ENCODE measurements at places on chromosomes 7 and 10.
A peak's percentile ranks its signal among the peaks of the same experiment; 100 is the strongest.

DNA sequence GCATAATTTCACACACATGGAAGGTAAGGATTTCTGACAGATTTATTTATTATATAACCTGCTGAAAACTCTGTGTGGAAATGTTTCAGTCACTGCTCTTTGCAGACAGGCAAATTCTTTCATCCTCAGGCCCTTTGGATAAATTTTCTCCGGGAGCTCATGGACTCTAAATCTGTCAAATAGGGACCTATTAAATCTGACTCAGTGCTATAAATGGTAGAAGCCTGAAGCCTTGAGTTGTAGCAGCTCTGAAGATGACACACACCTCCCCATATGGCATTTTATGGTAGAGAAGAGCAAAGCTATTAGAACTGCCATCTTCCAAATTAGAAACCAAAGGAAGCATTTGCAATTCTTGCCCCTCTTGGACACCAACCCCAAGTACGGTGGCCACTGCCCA, 808.7 kb downstream of the XPNPEP1 start:
- no peak for DNase-seq

DNA sequence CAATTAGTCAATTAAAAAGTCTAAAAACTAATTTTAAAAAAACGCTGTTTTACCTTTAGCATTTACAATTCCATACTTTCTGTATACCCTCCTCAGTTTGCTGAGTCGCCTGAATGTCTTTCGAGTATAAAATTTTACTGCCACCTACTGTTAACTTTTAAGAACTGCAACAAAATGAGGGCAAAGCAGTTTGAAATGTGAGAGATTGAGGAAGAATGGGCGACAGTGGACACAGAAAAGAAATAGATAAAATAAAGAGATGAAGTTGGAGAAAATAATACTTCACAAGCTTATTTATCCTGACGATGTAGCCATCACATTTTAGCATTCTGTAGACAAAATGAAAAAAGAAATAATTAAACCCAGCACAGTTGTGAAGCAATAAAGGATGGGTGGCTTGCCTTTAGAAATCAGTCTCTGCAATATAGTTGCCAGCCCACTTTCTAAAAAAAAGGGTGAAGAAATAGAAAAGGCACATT, 110.8 kb upstream of the PTN start:
- peak; percentile 38 for DNase-seq

DNA sequence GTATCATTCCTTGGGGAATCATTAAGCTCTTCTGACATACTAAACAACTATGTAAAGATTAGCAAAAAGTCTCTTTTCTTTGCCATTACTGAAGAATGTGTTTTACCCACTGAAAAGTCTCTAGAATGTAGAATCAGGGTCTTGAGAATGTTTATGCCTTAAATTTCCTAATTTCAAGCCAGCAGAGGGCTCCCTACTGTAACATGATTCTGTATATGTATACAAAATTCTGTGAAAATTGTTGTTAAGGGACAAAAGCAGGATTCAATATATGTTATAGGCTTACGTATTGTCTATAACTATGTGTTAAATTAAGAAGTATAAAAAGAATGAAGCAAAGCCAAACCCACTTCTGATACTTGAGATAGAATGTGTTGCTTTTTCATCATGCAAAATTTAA, 296.9 kb upstream of the DGKB start:
- DNase-seq = peak; percentile 2

GRCh38 chr7:1810521-1810920, 140.4 kb downstream of the ELFN1 start:
- no peak for DNase-seq

- DNase-seq = no peak
Observed at GRCh38 chr10:117500456-117500855, 42.1 kb upstream of the EMX2 start.

- DNase-seq = no peak
Observed at GRCh38 chr7:44212581-44213184, 11.9 kb downstream of the YKT6 start.

DNA sequence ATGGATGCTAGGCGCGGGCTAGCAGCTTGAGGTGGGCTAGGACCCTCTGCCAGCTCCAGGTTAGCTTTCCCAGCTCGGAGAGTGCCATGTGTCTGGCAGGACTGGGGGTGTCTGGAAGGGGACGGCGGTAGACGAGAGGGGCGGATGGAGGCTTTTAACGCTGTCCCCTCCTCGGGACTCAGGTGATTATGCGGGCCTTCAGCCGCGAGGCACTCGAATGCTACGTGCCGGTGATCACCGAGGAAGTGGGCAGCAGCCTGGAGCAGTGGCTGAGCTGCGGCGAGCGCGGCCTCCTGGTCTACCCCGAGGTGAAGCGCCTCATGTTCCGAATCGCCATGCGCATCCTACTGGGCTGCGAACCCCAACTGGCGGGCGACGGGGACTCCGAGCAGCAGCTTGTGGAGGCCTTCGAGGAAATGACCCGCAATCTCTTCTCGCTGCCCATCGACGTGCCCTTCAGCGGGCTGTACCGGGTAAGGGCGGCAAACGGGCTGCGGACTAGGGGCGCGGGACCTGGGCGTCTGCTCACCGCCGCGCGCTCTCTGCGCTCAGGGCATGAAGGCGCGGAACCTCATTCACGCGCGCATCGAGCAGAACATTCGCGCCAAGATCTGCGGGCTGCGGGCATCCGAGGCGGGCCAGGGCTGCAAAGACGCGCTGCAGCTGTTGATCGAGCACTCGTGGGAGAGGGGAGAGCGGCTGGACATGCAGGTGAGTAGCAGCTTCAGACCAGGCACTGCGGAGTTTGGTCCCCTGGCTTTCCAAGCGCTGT, 1.1 kb downstream of the CYP26A1 start:
- DNase-seq = no peak

DNA sequence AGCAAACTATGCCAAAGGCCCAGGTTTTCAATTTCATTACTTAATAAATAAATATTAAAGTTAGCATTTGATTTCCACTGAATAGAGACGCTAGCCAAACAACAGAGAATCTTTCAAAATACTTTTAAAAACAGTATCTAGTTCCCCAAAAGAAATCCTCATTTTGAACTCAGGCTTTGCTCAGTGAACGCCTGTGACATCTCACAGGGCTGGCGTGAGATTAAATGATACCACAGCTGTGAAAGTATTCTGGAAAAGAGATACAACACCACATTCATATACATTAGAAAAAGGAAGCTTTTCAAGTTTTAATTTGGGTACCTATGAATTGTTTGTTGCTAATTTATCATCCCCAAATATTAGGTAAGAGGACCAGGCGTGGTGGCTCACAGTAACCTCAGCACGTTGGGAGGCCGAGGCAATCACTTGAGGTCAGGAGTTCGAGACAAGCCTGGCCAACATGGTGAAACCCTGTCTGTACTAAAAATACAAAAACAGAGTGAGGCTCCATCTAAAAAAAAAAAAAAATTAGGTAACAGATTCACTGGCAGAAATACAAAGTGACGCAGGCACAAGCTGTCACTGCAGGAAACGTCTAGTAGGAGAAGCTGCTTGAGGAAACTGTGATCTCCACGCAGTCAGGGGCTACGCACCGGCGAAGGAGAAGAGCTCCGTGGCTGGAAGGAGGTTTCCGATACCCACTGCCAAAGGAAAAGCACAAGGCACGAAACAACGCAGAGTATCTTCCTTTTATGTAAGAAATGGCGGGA, 50.0 kb downstream of the AMZ1 start:
- no peak for DNase-seq

- DNase-seq = no peak
Observed at GRCh38 chr10:104910712-104911111, 269.6 kb downstream of the SORCS3 start.

DNA sequence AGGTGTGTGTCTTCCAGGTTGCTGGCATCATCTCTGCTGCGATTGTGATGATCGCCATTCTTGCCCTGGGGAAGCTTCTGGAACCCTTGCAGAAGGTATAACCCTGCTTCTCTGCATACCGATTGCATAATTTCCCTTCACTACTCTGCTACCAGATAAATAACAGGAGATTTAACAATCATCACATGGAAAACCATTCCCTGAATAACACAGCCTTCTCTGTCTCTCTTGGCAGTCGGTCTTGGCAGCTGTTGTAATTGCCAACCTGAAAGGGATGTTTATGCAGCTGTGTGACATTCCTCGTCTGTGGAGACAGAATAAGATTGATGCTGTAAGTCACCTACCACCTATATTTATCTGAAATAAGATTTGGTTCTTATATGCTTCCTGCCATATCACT, 33.8 kb downstream of the SLC26A4 start:
- no peak for DNase-seq

- DNase-seq = no peak
Observed at GRCh38 chr10:125159486-125159931, 854 bp downstream of the CTBP2 start.

GRCh38 chr7:17121671-17122070, 176.8 kb upstream of the AHR start:
- DNase-seq = no peak

GRCh38 chr7:40230101-40230500, 95.3 kb downstream of the SUGCT start:
- no peak for DNase-seq

GRCh38 chr7:26553582-26553981, 261.9 kb downstream of the SNX10 start:
- no peak for DNase-seq

- peak; percentile 38 for DNase-seq
Observed at GRCh38 chr7:95526128-95526738, 40.5 kb downstream of the ASB4 start.

GRCh38 chr10:78552261-78552811, 516.4 kb upstream of the ZMIZ1 start:
- DNase-seq = no peak

- DNase-seq = no peak
Observed at GRCh38 chr7:91355695-91356435, 91.6 kb downstream of the FZD1 start.

DNA sequence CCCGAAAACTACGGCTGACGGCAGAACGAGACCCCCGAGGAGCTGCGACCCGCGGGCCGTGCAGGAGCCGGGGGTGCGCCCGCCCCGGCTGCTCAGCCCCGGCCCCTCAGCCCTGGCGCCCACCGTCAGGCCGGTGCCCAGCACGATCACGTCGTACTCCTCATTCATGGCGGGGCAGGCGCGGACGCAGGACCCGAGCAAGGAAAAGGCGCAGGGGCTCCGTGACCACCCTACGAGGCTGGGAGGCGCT, 218 bp downstream of the GDI2 start:
- DNase-seq = no peak

DNA sequence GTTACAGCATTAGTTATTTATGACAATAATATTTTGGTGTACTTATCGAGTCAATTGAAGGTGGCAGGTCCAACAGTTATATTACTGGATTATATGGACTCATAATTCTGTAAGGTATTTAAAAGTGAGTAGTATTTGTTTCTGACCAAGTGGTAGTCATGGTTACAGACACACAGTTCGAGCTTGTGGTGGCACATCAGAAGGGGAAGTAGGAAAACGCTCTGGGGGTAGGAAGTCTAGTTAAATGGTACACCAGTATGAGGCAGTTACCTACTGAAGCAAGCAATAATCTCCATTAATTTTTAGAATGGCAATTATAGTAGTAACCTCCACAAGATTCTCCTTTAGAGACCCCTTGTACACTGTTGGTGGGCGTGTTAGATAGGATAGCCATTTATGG, 541.2 kb downstream of the ETV1 start:
- DNase-seq = peak; percentile 3

GRCh38 chr10:88896994-88897853, 17.2 kb downstream of the STAMBPL1 start:
- DNase-seq = no peak

- peak; percentile 88 for DNase-seq
Observed at GRCh38 chr10:119315128-119316001, 108.0 kb downstream of the GRK5 start.

DNA sequence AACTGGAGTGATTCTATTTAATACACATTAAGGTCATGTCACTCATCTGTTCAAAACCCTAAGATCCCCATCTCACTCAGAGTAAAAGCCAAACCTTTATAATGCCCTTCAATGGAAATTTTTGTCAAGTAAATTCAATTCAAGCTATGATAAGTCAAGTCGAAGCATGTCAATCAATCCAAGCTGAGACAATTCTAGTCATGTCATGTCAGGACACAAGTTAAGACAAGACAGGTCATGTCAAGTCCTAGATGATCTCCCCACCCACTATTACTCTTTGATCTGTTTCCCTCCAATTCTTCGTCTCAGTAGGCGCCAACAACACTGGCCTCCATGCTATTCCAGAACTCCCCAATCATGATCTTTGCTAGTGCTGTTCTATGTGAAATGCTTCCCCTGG, 141.4 kb downstream of the MAGI2 start:
- no peak for DNase-seq

DNA sequence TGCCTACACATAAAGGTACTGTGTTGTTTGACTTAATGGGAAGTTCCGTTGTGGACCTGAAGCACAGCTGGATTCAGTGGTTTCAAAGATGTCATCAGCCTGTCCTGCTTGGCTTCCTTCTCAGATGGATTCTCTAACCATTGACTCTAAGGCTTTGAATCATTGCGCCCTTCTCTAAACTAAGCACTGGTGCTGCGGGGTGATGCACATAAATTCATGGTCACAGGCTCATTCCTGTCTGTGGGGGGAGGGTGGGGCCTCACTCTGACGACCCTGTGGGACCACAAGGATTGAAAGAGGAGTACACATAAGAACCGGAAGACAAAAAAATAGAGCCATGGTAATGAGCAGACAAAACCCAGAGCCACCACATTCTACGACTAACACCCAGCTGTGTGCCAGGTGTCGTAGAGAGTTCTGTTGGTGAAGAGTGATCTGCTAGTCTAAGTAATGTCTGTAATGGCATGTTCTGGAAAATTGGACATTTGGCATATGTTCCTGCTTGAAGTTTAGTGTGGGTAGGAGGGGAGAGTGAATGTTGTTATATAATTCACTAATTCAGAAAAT, 97.3 kb upstream of the YAE1 start:
- no peak for DNase-seq

- no peak for DNase-seq
Observed at GRCh38 chr10:119454316-119454715, 88.2 kb downstream of the RGS10 start.

- DNase-seq = no peak
Observed at GRCh38 chr7:40165216-40165615, 30.4 kb downstream of the SUGCT start.

- no peak for DNase-seq
Observed at GRCh38 chr10:124500757-124501156, 39.1 kb downstream of the LHPP start.

GRCh38 chr10:102234888-102235597, 6.3 kb downstream of the PITX3 start:
- no peak for DNase-seq

DNA sequence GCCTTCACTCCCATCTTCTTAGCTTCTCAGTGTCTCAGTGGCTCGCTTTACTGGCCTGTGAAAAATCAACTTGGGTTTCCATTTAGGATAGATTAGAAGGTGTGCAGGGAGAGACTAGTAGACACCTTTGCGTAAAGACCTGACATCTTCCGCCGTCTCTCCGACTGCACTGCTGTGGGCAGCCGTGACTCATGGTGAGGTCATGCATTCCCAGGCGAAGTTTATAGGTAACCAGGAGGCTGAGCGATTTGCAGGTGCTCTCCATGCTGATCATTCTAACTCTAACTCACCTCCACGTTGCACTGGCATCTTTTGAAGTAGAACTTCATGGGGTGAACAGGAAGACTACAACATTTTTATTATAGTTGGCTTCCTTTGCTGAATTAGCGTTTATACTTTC, 68.0 kb upstream of the ZNF438 start:
- DNase-seq = peak; percentile 96

Data from renal cortical epithelial cell (primary cell).